ENCODE measurements at places on chromosomes 3 and 15. TPM values are rescaled to one million over a fixed set of nuclear protein-coding genes. Genes with fewer than 3 reads are reported as not detected.

GRCh38 chr3:134368751-134369105, 5.5 kb downstream of the AMOTL2 start:
- H3K27ac ChIP-seq: no peak overlapping the region
- H3K27me3 ChIP-seq: no peaks in the 10 kb centered on the region
- peak; percentile 22 for DNase-seq
- no peak overlapping the region for H3K4me3 ChIP-seq
- H3K4me1 ChIP-seq: peaks cover 16% of the 10 kb centered on the region
- peaks cover 69% of the 10 kb centered on the region for H3K36me3 ChIP-seq

DNA sequence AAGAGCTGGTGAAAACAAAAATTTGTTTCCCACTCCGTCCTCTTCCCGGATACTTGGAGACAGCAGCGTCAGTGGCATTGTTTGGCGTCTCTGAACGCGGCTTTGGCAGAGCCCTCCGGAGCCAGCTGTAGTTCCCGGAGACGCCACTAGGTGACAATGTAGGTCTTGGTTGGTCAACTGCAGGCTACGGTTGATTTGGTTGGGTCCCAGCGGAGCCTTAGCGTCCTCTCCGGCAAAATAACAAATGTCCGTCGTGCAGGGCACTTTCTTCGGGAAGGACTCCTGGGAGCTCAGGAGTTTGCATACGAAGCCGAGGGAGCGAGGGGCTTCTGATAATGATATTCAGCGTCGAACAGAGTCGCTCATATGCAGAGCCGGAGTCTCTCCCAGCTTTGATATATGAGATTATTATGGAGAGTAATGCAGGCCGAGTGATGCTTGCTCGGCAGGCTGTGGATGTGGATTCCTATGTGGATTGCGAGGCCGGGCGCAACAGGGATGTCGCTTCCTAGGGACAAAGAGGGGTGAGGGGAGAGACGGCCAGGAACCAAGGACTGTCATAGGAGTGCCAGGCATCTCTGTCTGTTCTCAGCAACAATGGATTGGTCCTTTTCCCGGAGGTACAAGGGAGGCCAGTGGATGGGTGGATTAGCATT, 74.8 kb downstream of the IL20RB start:
- peak overlapping the region; percentile 66 for H3K4me3 ChIP-seq
- no peaks in the 10 kb centered on the region for H3K27me3 ChIP-seq
- H3K4me1 ChIP-seq: no peaks in the 10 kb centered on the region
- DNase-seq: peak; percentile 96

- H3K36me3 ChIP-seq: no peaks in the 10 kb centered on the region
- DNase-seq: no peak
- no peaks in the 10 kb centered on the region for H3K27me3 ChIP-seq
- peak overlapping the region; percentile 91 for H3K27ac ChIP-seq
- H3K4me3 ChIP-seq: peak overlapping the region; percentile 90
- H3K4me1 ChIP-seq: no peaks in the 10 kb centered on the region
Measured at GRCh38 chr3:143002083-143002712, 828 bp downstream of the U2SURP start.

GRCh38 chr3:149003653-149004305, 12.4 kb downstream of the GYG1 start:
- H3K27ac ChIP-seq: no peak overlapping the region
- H3K36me3 ChIP-seq: peaks cover 6% of the 10 kb centered on the region
- H3K4me1 ChIP-seq: peaks cover 9% of the 10 kb centered on the region
- DNase-seq: no peak
- no peak overlapping the region for H3K4me3 ChIP-seq

DNA sequence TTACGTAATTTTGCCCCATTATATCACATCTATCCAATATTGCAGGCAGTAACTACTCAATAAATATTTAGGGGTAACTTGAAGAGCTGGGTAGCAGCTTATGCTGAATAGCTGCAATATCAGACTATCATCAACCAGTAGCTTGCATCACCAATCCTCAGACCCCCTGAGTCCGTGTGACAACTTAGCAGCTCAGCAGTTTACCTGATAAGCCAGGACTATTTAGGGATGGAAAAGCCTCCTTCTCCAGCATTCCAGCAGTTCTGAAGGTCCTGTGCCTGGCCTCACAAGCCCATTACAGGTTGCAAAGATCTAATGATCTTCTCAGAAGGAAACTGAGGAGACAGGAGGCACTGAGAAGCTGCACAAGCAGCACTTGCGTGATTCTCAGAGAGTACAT, 32.9 kb downstream of the RORA start:
- no peak overlapping the region for H3K27ac ChIP-seq
- H3K36me3 ChIP-seq: no peaks in the 10 kb centered on the region
- DNase-seq: no peak
- H3K4me3 ChIP-seq: no peak overlapping the region
- no peaks in the 10 kb centered on the region for H3K4me1 ChIP-seq

GRCh38 chr3:89227634-89228033, 120.2 kb downstream of the EPHA3 start:
- H3K27ac ChIP-seq: no peak overlapping the region
- no peaks in the 10 kb centered on the region for H3K4me1 ChIP-seq
- no peak for DNase-seq
- no peak overlapping the region for H3K4me3 ChIP-seq
- H3K27me3 ChIP-seq: no peaks in the 10 kb centered on the region

DNA sequence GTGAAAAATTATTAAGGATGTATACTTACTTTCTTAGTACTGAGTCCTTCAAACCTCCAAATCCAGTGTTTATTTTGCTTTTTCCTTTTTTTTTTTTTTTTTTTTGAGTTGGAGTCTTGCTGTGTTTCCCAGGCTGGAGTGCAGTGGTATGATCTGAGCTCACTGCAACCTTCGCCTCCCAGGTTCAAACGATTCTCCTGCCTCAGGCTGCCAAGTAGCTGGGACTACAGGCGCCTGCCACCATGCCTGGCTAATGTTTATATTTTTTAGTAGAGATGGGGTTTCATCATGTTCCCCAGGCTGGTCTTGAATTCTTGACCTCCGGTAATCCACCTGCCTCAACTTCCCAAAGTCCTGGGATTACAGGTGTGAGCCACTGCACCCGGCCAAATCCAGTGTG, 67.5 kb downstream of the KAT2B start:
- no peak overlapping the region for H3K4me3 ChIP-seq
- no peaks in the 10 kb centered on the region for H3K4me1 ChIP-seq
- H3K36me3 ChIP-seq: no peaks in the 10 kb centered on the region
- no peaks in the 10 kb centered on the region for H3K27me3 ChIP-seq
- H3K27ac ChIP-seq: no peak overlapping the region

GRCh38 chr3:125213364-125213755, 812 bp upstream of the SLC12A8 start:
- peaks cover 2% of the 10 kb centered on the region for H3K36me3 ChIP-seq
- peak overlapping the region; percentile 71 for H3K4me3 ChIP-seq
- DNase-seq: no peak

GRCh38 chr3:154137036-154137435, 15.8 kb downstream of the ARHGEF26 start:
- no peak overlapping the region for H3K27ac ChIP-seq
- H3K4me3 ChIP-seq: no peak overlapping the region
- no peaks in the 10 kb centered on the region for H3K4me1 ChIP-seq
- H3K27me3 ChIP-seq: no peaks in the 10 kb centered on the region
- DNase-seq: no peak
- H3K36me3 ChIP-seq: no peaks in the 10 kb centered on the region

GRCh38 chr15:60787837-60788691, 309.1 kb upstream of the ICE2 start:
- H3K36me3 ChIP-seq: peaks cover 10% of the 10 kb centered on the region
- H3K4me3 ChIP-seq: no peak overlapping the region
- peaks cover 18% of the 10 kb centered on the region for H3K4me1 ChIP-seq
- no peak for DNase-seq
- H3K27ac ChIP-seq: no peak overlapping the region
- H3K27me3 ChIP-seq: no peaks in the 10 kb centered on the region

DNA sequence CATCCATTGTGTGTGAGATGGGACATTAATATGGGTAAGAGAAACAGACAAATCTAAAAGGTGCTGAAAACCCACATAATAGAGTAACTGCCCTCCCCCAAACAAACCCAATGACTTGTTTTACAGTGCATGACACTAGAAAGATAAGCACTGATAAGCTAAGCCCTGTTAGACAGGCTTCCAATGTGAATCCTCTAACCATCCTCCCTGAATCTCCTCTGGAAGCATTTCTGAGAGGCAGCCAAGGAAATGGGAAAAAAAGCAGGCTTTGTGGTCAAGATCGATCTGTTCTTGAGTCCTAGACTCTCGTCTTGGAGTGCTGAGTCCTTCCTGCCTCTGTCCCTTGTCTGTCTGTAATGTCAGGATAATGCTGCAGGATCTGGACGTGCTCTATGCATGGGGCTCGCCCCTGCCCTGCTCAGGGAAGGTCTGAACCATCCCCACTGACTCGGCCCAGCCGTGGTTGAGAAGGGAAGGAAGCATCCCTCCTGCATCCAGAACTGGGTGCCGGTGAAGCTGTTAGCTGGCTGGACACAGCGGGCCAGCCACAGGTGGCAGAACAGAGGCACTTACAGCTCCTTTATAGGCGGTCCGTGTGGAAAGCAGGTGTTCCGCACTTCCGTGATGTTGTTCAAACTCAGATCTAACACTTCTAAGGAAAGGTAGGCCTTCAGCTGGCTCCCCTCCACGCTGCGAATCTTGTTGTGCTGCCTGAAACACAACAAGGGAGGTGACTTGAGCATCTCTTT, 84.1 kb downstream of the LRIG1 start:
- H3K4me3 ChIP-seq: no peak overlapping the region
- no peak for DNase-seq
- peaks cover 95% of the 10 kb centered on the region for H3K36me3 ChIP-seq
- peaks cover 5% of the 10 kb centered on the region for H3K4me1 ChIP-seq
- H3K27ac ChIP-seq: no peak overlapping the region

DNA sequence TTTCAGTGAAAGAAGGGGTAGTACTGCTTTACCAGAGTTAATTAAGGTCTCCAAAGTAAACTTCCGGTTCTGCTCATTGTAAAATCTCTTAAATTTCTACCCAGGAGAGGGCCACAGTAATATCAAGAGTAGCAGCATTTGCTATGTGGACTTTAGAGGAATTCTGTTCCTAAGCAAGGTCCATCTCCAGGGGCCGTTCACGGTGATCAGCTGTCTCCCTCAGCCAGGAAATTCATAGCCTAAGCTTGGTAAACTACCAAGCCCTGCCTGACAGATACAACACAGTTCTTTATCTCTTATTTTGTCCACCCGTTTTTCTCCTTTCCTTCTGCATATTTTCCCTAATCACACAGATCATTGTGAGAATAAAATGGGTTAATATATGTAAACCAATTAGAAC, 2.3 kb downstream of the DUT start:
- no peaks in the 10 kb centered on the region for H3K4me1 ChIP-seq
- H3K27ac ChIP-seq: no peak overlapping the region
- H3K4me3 ChIP-seq: peak overlapping the region; percentile 96
- H3K36me3 ChIP-seq: peaks cover 45% of the 10 kb centered on the region

GRCh38 chr15:67585681-67586080, 43.2 kb downstream of the MAP2K5 start:
- no peaks in the 10 kb centered on the region for H3K36me3 ChIP-seq
- DNase-seq: no peak
- H3K27me3 ChIP-seq: no peaks in the 10 kb centered on the region
- no peaks in the 10 kb centered on the region for H3K4me1 ChIP-seq
- no peak overlapping the region for H3K27ac ChIP-seq
- H3K4me3 ChIP-seq: no peak overlapping the region

DNA sequence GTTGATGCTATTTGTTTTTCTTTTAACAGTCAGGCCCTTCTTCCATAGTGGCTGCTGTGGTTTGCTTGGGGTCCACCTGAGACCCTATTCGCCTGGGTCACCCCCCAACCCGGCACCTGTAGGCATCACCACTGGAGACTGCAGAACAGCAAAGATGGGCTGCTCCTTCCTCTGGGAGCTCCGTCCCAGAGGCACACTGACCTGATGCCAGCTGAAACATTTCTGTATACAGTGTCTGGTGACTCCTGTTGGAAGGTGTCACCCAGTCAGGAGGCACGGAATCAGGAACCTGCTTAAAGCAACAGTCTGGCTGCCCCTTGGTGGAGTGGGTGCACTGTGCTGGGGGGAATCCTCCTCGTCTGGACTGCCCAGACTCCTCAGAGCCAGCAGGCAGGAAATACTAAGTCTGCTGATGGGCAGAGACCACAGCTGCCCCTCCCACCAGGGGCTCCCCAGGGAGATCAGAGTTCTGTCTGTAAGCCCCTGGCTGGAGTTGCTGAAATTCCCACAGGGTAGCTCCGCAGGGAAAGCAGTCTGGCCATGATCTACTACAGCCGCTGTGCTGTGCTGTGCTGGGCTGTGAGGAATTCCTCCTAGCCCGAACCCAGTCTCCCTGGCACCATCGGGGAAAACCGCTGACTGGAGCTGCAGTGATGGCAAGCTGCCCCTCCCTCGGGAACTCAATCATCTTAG, 248.2 kb downstream of the TBC1D5 start:
- no peaks in the 10 kb centered on the region for H3K27me3 ChIP-seq
- H3K4me3 ChIP-seq: no peak overlapping the region
- peak; percentile 50 for DNase-seq
- no peak overlapping the region for H3K27ac ChIP-seq
- peaks cover 20% of the 10 kb centered on the region for H3K36me3 ChIP-seq
- H3K4me1 ChIP-seq: no peaks in the 10 kb centered on the region

GRCh38 chr15:77768107-77768506, 135.4 kb upstream of the LINGO1 start:
- no peaks in the 10 kb centered on the region for H3K4me1 ChIP-seq
- H3K4me3 ChIP-seq: no peak overlapping the region
- no peaks in the 10 kb centered on the region for H3K36me3 ChIP-seq
- H3K27me3 ChIP-seq: no peaks in the 10 kb centered on the region
- H3K27ac ChIP-seq: no peak overlapping the region

- no peaks in the 10 kb centered on the region for H3K4me1 ChIP-seq
- H3K36me3 ChIP-seq: no peaks in the 10 kb centered on the region
- no peak for DNase-seq
- H3K27ac ChIP-seq: no peak overlapping the region
Measured at GRCh38 chr3:31377045-31377642, 155.6 kb upstream of the STT3B start.

GRCh38 chr3:33612607-33613006, 105.4 kb downstream of the CLASP2 start:
- H3K4me1 ChIP-seq: no peaks in the 10 kb centered on the region
- peaks cover 18% of the 10 kb centered on the region for H3K36me3 ChIP-seq
- no peak overlapping the region for H3K27ac ChIP-seq
- no peak for DNase-seq

DNA sequence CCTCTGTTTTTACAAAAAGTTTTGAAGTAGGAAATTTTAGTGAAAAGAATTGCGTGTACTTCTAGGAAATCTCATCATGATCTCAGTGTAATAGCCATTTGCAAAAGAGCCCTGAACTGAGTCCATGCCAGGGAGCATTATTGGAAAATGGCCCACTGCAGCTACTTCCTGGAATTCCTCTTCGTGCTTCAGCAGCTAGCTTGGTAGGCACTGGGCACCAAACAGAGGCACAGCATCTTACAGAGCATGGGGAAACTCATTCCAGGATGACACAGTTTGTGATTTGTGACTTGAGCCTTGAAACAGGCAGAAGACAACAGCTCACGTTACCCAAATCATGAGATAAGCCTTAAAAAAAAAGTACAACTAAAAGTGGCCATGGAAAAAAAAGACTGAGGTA, 179.1 kb downstream of the WDR72 start:
- H3K36me3 ChIP-seq: no peaks in the 10 kb centered on the region
- no peaks in the 10 kb centered on the region for H3K27me3 ChIP-seq
- H3K4me3 ChIP-seq: no peak overlapping the region
- H3K27ac ChIP-seq: no peak overlapping the region

TGM4 gene
- total RNA-seq: not detected

BCHE gene
- total RNA-seq: 1.4 TPM

C3orf20 gene
- not detected for total RNA-seq

B3GALNT1 gene
- 14.7 TPM for total RNA-seq

CLDN18 gene
- not detected for total RNA-seq

LYZL4 gene
- not detected for total RNA-seq

SLC28A1 gene
- total RNA-seq: not detected

Data from H9 (cell line).